ENCODE measurements at places on chromosomes 1 and 21.
A peak's percentile ranks its signal among the peaks of the same experiment; 100 is the strongest.

GRCh38 chr1:23759277-23759676, 16.0 kb downstream of the ELOA start:
- DNase-seq, result no peak

DNA sequence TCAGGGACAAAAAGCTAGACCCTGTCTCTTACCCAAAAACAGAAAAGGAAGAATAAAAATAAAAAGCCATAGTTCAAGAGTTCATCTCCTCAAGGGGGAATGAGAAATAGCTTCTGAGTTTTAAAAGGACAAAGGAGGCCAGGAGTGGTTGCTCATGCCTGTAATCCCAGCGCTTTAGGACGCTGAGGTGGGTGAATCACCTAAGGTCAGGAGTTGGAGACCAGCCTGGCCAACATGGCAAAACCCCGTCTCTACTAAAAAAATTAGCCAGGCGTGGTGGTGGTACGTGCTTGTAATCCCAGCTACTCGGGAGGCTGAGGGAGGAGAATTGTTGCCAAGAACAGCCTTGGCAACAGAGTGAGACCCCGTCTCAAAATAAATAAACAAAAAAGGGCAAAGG, 38.6 kb upstream of the CPLANE2 start:
- DNase-seq, result no peak

GRCh38 chr1:209710093-209710492, 5.4 kb downstream of the HSD11B1 start:
- no peak for DNase-seq

DNA sequence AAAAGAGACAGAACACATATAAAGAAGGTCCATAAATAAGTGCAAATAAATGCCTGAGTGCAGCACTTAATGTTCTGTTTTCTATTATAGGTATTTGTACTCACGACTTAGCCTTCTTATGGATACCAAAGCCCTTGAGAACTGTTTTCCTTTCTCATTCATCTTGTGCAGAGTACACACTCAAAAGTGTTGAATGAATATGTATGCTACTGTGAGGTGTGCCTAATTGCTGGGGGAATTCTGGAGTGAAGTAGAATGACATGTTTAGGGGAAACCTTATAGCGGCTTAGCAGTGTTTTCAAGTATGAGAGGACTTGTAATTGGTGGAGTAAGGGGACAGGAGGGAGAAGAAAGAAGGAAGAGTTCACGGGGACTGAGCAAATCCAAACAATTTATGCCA, 157.6 kb downstream of the CACNA1E start:
- no peak for DNase-seq

GRCh38 chr21:37273440-37273839, 6.3 kb upstream of the VPS26C start:
- DNase-seq, result no peak

DNA sequence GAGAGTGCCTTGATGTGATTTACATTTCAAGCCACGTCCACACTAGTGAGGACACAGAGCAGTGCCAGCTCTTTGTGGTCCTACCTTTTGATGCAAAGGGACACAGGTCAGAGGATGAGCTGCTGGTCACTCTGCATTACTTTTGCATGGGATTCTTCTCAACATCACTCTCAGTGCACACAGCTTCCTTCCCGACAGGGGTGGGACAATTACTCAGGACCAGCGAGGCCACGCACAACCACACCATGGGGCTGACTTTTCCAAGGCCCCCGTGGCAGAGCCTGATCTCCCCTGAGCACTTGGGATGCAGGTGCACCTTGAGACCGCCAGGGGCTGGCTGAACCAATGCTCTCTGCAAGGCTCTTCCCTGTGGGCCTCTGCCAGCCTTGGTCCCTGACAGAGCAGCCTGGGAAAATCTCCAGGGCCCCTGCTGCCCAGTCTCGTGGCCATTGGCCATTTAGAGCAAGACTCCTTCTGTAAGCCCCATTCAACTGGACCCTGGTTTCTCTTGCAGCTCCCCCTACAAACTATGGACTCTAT, 13.2 kb upstream of the PRAMEF12 start:
- DNase-seq, result no peak

DNA sequence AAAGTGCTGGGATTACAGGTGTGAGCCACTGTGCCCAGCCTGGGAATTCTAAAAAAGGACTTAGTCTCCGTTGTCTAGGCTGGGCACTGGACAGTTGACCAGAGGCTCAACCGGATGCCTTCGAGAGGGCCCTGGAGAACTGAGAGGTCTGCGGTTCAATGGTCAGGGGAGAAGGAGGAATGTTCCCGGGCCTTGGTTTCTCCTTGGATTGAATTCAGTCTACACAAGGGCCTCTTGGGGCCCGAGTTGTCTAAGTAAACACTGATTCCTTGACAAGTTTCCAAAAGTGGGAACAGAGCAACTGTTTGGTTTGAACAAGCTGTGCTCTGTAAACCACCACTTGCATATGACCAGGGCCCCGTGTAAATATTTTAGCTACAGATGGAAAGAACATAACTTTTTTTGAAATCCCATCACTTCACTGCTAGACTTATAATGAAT, 29.1 kb upstream of the CAPZB start:
- DNase-seq, result no peak

DNA sequence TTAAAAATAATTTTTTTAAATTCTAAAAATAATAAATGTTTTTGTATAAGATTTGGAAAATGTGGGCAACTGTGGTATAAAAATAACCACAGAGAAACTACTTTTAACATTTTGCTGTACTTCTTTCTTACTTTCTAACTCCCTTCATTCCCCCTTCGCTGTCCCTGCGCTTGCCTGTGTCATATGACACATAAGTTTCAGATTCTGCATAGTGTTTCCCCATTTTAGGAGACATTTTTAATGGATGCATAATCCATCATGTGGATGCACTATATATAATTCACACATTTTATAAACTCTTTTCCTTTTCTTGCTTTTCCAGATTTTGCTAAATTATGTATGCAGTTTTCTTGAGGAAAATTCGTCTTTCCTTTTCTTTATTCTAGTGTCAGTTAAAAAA, 16.3 kb downstream of the ATG4C start:
- DNase-seq, result no peak

- no peak for DNase-seq
These were observed 87.0 kb downstream of the NMNAT2 start for GRCh38 chr1:183331091-183331742.

DNA sequence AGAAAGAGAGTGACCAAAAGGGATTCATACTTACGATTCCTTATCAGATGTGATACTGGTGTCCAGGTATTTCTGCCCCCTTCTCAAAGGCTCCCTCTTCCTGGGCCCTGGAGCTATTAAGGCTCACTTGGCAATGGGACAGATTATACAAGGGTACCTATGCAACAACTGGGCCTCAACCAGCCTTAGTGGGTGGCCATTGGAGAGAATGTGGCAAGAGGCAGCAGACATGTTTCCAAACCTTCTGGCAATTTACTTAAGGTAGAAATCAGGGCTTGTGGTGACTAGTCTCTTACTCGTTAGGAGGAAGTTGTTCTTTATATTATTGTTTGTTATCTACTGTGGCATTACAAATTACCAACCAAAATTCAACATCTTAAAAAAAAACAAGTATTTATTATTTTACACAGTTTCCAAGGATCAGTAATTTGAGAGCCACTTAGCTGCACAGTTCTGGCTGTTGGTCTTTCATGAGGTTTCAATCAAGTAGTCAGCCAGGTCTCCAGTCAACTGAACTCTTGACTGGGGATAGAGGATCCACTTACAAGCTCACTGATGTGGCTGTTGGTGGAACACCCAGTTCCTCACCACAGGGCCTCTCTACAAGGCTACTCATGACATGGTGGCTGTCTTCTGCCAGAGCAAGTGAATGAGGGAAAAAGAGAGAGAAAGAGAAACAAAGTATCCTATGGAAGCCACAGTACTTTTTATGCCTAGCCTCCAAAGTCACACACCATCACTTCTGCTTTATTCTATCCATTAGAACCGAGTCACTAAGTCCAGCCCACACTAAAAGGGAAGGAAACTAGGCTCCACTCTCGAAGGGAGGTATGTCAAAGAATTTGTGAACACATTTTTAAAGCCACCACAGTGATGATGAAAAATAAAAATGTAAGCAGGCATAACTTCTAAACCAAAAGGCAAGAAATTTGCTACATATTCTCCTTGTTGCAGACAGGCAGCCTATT, 10.7 kb downstream of the ZNF648 start:
- no peak for DNase-seq

DNA sequence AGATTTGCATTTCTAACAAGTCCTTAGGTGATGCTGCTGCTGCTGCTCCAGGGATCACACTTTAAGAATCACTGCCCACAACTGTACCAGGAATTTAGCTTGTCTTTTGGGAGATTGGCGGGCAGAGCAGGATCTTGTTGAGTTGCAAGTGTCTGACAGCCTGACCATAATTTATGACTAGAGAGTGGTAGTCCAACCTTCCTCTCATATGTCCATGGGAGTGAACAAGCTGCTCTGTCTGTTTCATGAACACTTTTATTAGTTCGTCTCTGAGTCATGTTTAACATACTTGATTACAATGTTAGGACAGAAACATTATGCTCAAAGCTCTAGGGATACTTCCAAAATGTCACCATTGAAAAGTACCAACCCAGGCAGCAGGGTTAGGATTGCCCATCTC, 169.6 kb downstream of the TGFB2 start:
- no peak for DNase-seq

GRCh38 chr1:19599810-19600209, 44.3 kb upstream of the NBL1 start:
- DNase-seq, result no peak

DNA sequence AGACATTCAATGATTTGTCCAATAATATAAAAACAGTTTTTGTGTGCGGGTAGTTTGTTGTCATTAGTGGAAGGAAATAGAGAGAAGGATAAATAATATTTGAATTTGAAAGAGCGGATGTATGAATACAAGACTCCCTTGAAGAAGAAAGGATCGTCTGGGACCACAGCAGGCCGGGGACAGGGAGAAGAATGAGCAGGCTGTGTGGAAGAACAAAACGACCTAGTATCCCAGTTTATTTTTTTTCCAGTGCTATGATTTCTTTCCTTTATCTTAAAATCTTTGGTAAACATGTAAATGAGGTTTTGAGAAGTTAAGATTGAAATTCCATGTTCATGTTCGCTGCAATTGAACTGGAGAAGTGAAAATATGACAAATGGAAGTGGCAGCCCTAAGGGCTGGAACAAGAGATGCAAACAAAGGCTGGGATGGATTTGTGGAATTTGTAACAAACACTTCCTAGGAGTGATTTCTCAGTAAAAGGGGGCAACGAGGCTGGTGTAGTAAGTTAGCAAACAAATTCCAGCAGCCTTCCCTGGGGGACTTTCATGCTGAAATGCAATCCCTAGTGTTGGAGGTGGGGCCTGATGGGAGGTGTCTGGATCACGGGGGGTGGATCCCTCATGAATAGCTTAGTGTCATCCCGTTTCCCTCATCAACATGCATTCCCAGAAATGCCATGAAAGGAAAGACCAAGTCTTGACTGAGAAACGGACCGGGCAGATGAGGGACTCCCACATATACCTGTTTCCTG, 10.2 kb upstream of the IFI16 start:
- peak; percentile 67 for DNase-seq

DNA sequence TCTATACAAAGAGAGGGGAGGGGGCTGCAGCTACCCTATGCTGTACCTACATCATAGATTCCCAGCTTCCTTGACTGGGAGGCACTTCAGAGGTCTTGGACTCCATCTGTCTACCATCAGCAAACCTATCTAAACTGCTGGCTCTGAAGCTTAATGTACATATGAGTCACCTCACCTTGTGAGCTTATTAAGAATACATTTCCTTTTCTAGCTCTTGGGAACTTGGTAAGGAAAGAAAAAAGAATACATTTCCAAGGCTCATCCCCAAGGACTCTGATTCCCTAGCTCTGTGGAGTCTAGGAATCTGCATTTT, 50.0 kb upstream of the PRELP start:
- DNase-seq, result no peak

GRCh38 chr1:228288536-228289238, 80.8 kb downstream of the OBSCN start:
- no peak for DNase-seq

GRCh38 chr1:69157046-69157756, 410.5 kb upstream of the LRRC7 start:
- DNase-seq, result no peak
